Caco-2 (cell line): ENCODE measurements at places on chromosomes 2 and 18. TPM values are rescaled to one million over a fixed set of nuclear protein-coding genes. Genes with fewer than 3 reads are reported as not detected.

GPR35 gene
- total RNA-seq: 21.3 and 21.5 TPM in 2 replicates

DNA sequence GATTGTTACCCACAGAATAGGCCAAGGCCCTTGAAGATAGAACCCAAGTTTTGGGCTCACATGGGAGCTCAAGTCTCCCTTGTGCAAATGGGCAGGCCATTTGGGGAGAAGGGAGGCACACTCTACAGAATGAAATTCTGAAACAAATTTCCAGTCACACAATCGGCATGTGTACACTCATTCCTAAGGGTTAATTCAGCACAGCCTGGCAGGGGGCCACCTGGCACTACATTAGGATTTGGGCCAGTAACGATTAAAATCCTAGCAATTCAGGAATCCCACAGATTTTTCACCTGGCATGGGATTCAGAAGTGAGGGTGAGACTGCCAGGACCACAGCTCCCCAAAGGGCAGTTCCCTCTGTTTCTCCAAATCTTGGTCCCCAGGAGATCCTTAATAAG is 46.4 kb downstream of the BMP10 start:
- H3K27ac ChIP-seq: no peak overlapping the region
- H3K4me3 ChIP-seq: no peak overlapping the region
- H3K36me3 ChIP-seq: no peaks in the 10 kb centered on the region
- peaks cover 5% of the 10 kb centered on the region; the same call in 1 of the 2 replicates for H3K4me1 ChIP-seq
- no peaks in the 10 kb centered on the region for H3K27me3 ChIP-seq
- no peak for DNase-seq

NYAP2 gene
- 0.07 and 0.11 TPM in 2 replicates for total RNA-seq

GRCh38 chr2:169525434-169525833 is 15.9 kb downstream of the KLHL41 start:
- no peak for DNase-seq
- H3K4me1 ChIP-seq: no peaks in the 10 kb centered on the region
- H3K27ac ChIP-seq: no peak overlapping the region
- H3K27me3 ChIP-seq: no peaks in the 10 kb centered on the region
- H3K4me3 ChIP-seq: no peak overlapping the region

DNA sequence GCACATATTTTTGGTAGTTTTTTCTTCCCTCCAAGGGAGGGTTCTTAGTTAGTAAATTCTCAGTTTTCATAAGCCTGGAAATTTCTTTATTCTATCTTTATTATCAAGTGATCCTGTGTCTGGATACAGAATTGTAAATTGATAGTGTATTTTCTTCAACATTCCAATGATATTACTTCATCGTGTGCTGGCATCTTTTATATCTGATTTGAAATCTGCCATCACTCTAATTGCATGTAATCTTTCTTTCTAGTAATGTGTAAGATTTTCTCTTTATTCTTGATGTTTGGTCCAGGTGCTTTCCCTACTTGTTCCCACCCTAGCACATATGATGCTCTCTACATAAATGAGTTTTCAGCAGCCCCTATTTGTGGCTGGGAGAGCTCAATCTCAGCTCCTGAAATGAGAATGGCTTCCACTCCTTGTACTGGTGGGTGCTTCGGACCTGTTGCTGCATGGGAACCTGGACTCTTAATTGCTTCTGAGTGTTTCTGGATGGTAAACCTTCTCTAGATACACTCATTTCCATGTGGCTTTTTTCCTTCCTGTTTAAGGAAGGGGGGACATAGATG is 102.7 kb downstream of the SMIM21 start:
- no peak for DNase-seq
- no peaks in the 10 kb centered on the region for H3K36me3 ChIP-seq
- no peaks in the 10 kb centered on the region for H3K27me3 ChIP-seq
- H3K4me1 ChIP-seq: no peaks in the 10 kb centered on the region

- H3K4me1 ChIP-seq: no peaks in the 10 kb centered on the region
- H3K4me3 ChIP-seq: no peak overlapping the region
- H3K27me3 ChIP-seq: no peaks in the 10 kb centered on the region
- no peak for DNase-seq
- no peaks in the 10 kb centered on the region for H3K36me3 ChIP-seq
Observed at GRCh38 chr2:182103526-182103925, 117.9 kb downstream of the PPP1R1C start.

DNA sequence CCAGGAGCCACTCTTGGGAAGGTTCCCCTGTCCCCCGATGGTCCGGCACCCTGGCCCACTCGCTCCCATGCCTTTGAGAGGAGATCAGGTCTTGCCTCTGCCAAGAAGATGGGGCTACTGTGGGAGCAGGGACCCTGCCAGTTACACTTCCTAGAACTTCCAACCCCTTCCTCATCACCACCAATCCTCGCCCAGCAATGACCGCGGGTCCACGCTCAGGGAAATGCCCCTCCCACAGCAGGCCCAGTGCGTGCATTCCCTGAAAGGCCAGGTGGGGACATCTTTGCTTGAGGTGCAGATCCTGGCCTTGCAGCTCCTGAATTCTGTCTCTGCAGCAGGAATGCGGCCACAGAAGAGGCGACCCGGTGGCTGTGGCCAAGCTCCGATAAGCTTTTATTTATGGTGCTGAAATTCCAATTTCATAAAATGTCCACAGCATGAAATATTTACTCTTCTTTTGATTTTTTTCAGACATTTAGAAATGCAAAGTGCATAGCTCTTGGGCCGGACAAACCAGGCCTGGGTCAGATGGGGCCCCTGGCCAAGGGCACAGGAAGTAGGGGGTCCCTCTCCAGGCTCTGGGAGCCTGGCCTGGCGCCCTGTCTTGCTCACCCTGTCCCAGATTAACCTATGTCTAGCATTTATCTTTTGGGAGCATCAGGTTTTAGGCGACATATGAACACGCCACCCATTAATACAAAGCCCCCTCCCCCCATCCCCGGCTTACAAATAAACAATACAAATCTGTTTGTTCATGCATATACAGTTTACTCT is 29.8 kb downstream of the PXDN start:
- no peak overlapping the region for H3K4me3 ChIP-seq
- H3K27ac ChIP-seq: no peak overlapping the region
- no peaks in the 10 kb centered on the region for H3K27me3 ChIP-seq
- H3K4me1 ChIP-seq: no peaks in the 10 kb centered on the region
